ENCODE measurements at places on chromosomes 7 and 10.

- DNase-seq = no peak
Measured at GRCh38 chr10:80270887-80271286, 18.6 kb downstream of the MAT1A start.

DNA sequence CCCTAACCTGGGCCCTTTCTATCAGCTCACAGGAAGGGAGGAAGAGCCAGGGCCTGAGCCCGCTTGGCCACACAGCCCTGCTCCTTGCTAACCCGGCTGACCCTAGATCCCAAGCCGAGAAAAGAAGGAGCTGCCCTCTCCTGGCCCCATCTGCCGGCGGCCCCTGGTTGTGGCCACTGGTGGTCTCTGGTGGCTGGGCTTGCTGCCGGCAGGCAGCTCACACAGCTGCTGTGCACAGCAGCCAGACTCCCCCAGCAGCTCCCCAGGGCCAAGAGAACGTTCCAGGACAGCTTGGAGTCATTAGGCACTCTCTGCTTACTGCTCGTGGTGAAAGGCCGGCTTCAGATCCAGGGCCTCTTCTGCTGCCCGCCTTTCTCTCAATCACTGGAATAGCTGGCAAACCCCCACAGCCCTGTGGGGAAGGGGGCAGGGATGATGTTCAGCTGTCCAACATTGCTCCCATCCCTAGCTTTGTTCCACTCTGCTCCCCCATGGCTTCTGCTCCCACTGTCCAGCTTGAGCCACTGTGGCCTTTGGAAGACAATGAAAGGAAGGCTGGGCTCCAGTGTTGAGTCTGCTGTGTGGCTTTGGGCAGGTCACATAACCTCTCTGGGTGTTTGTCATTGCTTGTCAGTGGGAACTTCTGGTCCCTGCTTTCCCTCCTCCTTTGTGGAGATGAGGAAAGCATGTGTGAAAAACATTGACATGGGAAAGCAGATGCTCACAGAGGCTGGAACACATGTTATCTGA lies 35.4 kb upstream of the COL13A1 start:
- DNase-seq = peak; percentile 58

- DNase-seq = peak; percentile 46
Measured at GRCh38 chr7:76428868-76429805, 4.4 kb downstream of the ZP3 start.

- no peak for DNase-seq
Measured at GRCh38 chr10:69963178-69963834, 89.3 kb upstream of the MACROH2A2 start.

DNA sequence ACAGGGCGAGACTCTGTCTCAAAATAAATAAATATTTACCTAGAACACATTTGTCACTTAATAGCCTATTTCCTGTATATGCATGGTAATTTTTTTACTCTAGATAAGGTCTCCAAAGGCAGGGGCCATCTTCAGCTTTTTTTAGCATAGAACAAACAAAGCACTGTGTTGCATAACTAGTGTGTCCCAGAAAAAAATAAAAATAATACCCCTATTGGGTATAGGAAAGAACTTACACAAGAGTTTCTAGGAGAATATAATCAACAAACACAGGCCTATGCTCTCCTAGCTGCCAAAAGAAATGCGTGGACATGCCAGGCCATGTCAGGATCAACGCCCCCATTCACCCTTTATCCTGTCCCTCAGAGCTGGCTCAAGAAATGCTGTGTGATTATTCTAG lies 103.6 kb downstream of the PARD3 start:
- DNase-seq = no peak

DNA sequence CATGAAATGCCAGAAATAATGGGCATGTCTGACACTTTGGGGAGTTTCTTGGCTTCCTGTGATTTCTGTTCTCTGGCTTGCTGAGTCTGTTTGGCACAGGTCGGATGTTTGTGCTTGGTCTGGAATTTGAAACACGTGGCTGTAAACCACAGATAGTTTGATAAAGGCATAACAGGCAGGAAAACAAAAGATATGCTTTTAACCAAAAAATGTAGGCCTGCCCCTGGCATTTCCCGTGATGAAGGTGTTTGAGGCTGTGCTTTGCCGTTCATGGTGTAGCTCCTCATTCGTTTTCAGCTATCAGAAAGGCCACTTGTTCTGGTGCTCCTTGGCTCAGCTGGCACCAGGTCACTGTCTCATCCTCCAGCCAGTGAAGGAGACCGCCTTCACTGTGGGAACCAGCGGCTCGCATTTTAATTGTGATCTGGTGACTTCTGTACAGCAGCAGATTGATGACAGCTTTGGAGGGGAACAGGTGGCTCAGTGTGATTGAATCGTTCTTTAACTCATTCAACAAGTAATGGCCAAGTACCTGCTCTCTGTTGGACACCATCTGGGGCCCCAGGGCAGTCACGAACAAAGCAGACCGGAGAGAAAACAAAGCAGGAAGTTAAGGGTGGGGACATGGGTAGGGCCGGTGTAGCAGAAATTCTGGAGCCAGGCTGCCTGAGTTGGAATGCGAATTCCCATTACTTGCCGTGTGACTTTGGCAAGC lies 111.5 kb downstream of the CCNY start:
- DNase-seq = peak; percentile 61

DNA sequence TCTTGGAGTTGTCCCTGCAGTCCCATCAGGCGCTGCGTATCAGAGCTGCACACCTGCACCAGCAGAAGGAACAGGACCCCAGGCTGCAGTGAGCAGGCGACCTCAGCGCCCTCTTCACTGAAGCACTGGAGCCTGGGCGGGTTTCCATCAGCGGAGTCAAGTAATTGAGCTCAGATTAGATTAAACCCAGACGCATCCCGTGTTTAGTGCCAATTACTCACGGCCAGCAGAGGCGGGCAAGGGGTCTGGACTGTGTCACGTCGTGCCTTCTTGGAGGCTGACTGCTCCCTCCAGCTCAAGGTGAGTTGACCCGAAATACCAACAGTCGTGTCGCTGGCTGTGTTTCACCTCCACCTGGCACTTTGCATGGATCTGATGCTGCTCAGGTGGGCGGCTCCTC lies 123.6 kb downstream of the CXCL12 start:
- peak; percentile 37 for DNase-seq

DNA sequence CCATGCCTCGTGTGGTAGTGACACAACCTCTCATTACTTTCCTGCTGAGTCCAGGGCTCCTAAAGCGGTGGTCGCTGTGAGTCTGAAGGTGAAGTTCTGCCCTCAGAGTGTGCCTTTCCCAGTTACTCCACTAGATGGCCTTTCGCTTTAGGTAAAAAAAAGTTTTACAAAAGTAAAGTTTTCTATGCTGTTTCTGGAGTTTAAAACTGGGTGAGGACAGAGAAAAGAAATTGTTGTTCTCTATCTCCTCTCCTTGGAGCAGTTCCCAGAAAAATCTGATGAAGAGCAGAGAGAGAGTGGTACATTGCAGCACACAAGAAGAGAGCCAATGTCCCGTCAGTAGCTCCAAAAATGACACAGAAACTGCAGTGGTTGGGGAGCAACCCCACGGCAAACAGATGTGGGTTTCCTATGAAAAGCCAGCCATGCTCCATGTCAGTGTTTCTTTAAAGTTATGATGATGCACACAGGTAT lies 257.1 kb downstream of the GLI3 start:
- DNase-seq = peak; percentile 75

- no peak for DNase-seq
Measured at GRCh38 chr10:77463499-77463898, 174.1 kb downstream of the KCNMA1 start.

DNA sequence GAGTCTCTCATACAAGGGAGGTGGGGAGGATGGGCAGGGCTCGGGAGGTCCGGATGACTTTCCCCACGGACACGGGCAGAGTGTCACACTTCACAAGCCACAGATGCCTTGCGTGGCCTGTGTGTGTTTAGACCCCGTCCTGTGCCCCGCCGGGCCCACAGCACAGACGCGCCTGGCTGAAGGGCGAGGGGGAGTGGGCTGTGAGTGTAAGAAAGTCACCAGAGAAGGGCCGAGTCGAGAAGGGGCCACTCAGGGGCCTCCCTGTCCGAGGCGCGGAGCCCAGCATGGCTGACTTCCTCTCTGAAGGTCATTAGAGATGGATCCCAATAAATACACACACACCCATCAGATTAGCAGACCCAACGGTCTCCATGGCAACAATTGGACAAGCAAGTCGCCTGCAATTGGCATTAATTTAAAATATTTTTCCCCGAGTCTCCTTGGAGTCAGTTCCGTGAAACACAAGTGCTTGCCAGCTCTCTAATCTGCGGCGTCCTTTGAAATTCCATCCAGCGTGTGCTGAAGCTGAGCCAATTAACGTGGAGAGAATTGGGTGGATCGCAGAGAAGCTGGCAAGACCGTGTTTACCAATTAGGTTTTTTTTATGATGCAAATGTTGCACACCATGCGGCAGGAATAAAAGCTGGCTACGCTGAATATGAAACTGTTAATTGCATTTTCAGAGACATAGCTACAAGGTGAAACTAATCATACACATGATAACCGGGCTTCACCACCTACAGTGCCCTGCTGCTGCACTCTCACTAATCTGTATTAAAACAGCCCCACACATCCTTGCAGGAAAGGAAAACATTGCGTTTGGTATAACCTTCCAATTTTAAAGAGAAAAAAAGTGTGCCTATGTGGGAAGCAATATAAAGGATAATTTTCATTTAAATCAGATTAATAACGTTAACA lies 571.2 kb downstream of the PTPRN2 start:
- no peak for DNase-seq

DNA sequence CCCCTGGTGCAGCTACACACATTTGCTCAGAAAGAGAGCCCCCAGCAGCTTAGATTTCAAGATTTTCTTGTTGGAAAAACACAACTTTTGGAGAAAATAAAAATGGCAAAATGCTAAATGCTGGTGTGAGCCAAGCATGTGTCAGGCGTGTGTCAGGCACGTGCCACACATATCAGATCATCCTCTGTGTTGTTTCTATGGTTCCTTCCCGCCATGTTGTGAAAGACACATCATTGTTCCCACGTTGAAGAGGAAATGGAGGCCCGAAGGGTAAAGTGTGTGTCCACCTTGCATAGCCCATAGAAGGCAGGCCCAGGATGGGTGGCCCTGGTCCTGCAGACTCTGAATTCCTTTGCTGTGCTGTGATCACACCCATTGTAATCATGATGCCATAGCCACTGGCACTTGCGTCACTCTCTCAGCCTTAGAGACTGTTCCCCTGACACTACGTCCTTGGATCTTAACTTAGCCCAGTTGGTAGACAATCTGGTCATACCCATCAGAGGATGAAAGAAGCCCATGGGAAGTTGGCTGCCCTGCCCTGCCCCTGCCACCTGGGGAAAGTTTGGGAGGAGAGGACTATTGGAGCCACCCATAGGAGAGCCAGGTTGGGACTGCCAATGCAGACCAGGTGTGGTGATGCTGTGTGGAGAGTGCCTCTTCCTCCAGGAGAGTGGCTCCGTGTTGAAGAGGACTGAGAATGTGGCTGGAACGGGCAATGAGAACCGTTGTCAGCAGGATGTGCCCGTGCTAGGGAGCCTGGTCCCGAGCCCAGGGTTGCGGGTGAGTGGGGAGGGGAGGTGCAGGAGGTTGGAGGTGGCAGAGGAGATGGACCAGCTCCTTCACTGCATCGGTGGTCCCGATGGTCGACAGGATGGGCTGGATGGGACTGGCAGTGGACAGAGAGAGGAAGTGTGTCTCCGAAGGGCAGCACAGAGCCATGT lies 65.6 kb upstream of the IGFBP3 start:
- DNase-seq = no peak

- no peak for DNase-seq
Measured at GRCh38 chr7:84971360-84971759, 215.5 kb downstream of the SEMA3D start.

- DNase-seq = no peak
Measured at GRCh38 chr10:118482393-118483331, 112.8 kb downstream of the PRLHR start.

All from fibroblast of skin of right quadriceps (primary cell).